ENCODE measurements at places on chromosomes 4 and X.

DNA sequence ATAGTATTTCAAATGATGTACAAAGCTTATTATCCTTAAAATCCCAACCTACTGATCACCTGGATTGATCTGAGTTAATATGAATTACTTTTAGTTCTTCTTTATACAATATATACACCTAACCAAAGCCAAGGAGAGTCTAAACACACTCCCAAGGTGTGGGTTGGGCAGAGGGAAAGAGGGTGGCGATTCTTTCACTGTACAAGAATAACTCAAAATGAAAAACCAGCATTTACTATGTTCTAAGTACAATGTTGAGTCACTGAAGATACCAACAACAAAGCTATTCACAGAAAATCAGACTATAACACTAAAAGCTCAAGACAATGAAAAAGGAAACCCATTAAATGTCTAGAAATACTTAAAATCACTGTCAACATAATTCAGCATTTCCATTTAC, 46.6 kb downstream of the ANKRD17 start:
- no peak for DNase-seq

GRCh38 chr4:85598936-85599335, 124.0 kb downstream of the ARHGAP24 start:
- DNase-seq: no peak

DNA sequence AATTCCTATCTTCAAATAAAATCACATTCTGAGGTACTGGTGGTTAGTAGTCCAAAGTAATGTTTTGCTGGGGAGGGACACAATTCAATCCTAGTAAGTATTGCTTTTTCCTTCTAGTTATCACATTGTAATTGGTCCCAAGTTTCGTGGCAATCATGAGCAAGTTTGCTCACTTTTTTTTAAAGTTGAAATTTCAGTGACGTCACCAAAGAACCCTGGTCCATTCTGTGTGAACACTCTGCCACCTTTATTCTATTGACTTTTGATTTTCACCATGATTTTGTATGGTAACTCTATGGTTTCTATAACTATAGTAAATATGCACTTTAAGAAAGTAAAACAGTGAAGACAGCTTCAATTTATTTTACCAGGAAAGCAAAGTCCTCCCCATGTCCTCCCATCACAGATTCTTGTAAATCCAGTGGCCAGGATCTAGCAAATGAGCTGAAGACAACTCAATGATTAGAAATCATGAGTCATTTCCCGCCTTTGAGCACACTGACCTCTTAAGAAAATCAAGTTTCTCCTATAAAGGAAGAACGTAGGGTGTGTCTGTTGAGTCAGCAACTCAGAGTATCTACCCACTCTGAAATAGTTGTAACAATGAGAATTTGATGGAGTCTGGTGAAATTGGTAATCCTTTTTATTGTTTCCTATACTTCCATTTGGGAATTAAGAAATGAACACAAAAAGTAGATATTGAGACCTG, 1306.6 kb upstream of the PABPC4L start:
- DNase-seq: no peak

GRCh38 chr4:87559090-87559837, 30.1 kb upstream of the SPARCL1 start:
- no peak for DNase-seq

GRCh38 chr4:1403591-1404572, 2.4 kb downstream of the NKX1-1 start:
- no peak for DNase-seq

DNA sequence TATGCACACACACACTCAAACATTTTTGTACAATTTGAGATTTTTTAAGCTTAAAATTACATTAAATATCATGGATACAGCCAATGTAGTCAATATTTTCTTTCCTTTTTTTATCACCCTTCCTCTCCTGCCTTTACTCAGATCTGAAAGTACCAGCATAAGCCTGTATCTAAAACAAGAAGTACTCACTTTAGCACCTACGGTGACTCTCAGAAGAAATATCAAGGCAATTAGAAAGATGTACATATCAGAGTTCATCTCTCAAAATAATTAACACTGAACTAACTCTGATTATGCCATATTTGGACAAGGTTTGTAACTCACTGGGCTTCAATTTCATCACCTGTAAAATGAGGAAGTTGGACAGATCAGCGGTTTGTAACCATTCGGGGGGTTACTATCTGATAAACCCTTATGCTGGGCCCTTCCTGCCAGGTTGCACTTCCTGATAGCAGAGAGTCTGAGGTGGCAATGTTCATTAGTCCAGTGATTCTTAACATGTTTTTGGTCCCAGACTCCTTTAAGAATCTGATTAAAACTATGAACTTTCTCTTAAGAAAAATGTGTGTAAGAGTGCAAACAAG, 5.7 kb upstream of the GPR174 start:
- DNase-seq: no peak

- DNase-seq: no peak
These were observed 241.0 kb downstream of the SLC39A8 start for GRCh38 chr4:102104278-102104677.

- no peak for DNase-seq
These were observed 89.5 kb downstream of the CBR4 start for GRCh38 chr4:168920441-168921065.

DNA sequence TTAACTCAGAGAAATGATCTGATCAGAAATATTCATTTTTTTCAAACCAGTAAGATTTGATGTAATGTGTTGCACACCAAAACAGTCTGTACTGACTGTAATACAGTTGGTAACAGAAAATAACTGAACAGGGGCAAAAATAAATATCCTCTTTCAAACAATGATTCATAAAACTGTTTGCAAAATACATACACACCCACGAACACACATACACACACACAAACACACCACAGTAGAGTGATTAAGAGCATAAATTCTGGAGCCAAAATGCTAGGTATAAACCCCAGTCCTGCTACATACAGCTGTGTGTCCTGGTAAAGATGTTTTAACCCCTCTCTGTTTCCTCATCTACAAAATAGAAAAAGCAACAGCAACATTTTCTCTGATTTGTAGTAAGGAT, 376.6 kb downstream of the PDGFC start:
- DNase-seq: no peak

- peak; percentile 69 for DNase-seq
These were observed 61.3 kb downstream of the HS3ST1 start for GRCh38 chr4:11367371-11367770.

DNA sequence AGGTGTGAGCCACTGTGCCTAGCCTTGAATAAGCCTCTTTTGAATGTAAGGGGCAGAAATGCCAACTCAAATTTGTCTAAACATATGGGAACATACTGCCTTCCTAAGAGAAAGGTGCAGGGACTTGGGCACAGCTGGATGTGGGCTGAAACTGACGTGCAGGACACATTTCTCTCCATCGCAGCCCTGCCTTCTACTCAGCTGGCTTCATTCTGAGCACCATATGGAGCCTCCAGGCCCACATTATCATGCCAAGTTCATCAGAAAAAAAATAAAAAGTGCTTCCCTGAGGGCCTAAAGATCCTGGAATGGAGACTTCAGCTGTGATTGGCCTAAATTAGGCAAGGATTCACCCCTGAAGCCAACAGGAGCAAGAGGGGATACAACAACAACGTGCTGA, 386.2 kb downstream of the RAB28 start:
- DNase-seq: no peak

GRCh38 chrX:63784346-63784901, 590 bp downstream of the ARHGEF9 start:
- peak; percentile 13 for DNase-seq

All from left ventricle myocardium inferior (tissue), 1 donor.